ENCODE measurements at places on chromosomes 1 and 21. TPM values are rescaled to one million over a fixed set of nuclear protein-coding genes. Genes with fewer than 3 reads are reported as not detected.

The UBXN10 gene
- not detected for total RNA-seq

DNA sequence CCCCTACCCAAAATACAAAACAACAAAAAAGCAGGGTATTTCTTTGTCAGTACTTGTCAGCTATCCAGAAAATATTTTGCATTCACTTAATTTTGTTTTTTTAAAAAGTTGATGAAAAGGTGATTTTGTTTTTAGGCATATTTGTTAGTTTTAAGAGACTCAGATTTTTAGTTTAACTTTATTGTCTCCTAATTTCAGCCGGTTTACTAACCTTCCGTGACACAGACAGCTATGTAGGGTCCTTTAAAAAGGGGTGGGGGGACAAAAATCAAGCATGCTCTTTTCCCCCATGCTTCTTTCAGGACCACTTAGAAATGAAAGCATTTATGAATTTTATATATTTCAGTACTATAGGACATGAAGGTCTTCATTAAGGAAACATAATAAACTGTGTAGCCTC lies 1.6 kb downstream of the PBX1 start:
- peak overlapping the region; percentile 99 for H3K4me3 ChIP-seq
- peaks cover 48% of the 10 kb centered on the region for H3K4me1 ChIP-seq
- peaks cover 13% of the 10 kb centered on the region for H3K36me3 ChIP-seq
- DNase-seq = no peak
- peak overlapping the region; percentile 92 for H3K27ac ChIP-seq

DNA sequence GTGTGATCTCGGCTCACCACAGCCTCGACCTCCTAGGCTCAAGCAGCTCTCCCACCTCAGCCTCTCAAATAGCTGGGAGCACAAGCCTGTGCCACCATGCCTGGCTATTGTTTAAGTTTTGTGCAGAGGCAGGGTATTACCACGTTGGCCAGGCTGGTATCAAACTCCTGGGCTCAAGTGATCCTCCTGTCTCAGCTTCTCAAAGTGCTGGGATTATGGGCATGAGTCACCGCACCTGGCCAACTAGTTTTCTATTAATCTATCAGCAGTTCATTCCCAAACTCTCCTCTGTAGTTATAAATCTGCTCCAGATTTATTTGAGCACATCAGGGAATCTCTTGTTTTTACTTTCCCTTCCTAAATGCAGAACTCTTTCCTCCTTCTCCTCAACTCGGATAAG lies 443.8 kb downstream of the PRDM2 start:
- H3K4me1 ChIP-seq = no peaks in the 10 kb centered on the region
- DNase-seq = no peak
- H3K36me3 ChIP-seq = no peaks in the 10 kb centered on the region
- H3K27ac ChIP-seq = no peak overlapping the region
- H3K4me3 ChIP-seq = no peak overlapping the region

DNA sequence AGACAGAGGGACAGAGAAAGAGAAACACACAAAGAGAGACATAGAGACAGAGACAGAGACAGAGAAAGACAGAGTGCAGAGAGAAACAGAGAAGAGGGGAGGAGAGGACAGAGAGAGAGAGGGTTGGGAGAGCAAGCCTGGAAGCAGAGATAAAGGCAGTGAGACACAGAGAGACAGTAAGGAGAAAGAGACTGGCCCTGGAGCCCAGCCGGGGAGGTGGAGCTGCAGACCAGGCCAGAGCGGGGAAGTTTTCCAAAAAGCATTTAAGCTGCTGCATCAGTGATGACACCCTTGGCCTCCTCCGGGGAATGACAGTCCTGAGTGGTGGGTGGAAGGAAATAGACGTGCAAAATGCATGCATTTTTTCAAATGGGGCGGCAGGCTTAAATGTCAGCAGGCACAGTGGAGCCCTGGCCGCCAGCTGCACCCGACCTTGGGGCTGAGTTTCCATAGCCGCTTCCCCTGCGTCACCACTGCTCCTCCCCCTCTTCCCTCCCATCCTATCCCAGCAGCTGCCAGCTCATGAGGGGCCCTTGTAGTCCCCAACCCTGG lies 95.4 kb upstream of the KLHDC7A start:
- no peak for DNase-seq
- H3K27ac ChIP-seq = no peak overlapping the region
- no peaks in the 10 kb centered on the region for H3K27me3 ChIP-seq
- no peaks in the 10 kb centered on the region for H3K4me1 ChIP-seq

DNA sequence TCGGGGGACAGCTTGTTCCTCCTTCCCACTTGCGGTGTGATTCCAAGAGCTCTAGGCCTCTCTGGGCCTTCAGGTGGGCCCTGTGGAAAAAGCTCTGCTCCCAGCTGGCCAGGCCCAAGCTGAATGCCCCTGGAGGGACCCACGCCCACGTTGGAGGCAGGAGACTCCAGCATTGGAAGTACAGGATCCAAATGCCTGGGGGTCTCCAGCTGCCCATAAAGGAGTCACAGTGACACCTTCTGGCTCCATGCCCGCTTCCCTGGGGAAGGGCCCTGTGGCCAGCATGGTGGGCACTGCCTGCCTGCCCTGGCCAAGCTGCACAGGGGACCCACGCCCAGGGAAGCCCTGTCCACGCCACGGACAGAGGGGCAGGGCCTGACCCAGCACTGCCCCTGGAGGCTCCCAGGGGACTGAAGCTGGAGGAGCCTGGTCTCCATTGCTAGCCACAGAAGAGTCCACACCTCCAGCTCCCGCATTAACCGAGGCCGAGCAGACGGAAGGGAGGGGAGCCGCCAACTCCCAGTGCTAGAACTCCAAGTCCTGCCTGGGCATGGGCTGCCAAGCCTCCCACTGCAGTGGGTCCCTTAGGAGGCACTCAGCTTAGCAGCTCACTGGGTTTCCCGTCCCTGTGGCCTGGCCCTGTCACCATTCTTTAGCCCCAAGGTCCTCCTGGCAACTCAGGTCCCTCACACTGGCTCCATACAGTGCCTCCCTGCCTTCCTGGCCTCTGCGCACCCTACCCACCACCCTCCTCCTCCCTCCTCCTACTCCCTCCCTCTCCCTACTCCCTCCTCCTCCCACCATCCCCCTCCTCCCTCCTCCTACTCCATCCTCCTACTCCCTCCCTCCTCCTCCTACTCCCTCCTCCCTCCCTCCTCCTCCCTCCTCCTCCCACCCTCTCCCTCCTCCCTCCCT lies 41.9 kb downstream of the WNT9A start:
- DNase-seq = no peak
- H3K36me3 ChIP-seq = no peaks in the 10 kb centered on the region
- no peaks in the 10 kb centered on the region for H3K4me1 ChIP-seq
- peaks cover 4% of the 10 kb centered on the region for H3K27me3 ChIP-seq
- no peak overlapping the region for H3K4me3 ChIP-seq

GRCh38 chr1:152501704-152502103 lies 8.9 kb upstream of the LCE5A start:
- H3K4me3 ChIP-seq = no peak overlapping the region
- H3K27ac ChIP-seq = peak overlapping the region; percentile 76

- H3K4me3 ChIP-seq = no peak overlapping the region
- H3K27me3 ChIP-seq = peaks cover 5% of the 10 kb centered on the region
- H3K4me1 ChIP-seq = peaks cover 23% of the 10 kb centered on the region
- no peak overlapping the region for H3K27ac ChIP-seq
- no peak for DNase-seq
Observed at GRCh38 chr1:214793708-214794107, 190.7 kb downstream of the CENPF start.

- peak; percentile 35 for DNase-seq
- peaks cover 13% of the 10 kb centered on the region for H3K4me1 ChIP-seq
- H3K36me3 ChIP-seq = no peaks in the 10 kb centered on the region
- no peak overlapping the region for H3K27ac ChIP-seq
Observed at GRCh38 chr1:6753320-6754140, 31.7 kb upstream of the CAMTA1 start.

DNA sequence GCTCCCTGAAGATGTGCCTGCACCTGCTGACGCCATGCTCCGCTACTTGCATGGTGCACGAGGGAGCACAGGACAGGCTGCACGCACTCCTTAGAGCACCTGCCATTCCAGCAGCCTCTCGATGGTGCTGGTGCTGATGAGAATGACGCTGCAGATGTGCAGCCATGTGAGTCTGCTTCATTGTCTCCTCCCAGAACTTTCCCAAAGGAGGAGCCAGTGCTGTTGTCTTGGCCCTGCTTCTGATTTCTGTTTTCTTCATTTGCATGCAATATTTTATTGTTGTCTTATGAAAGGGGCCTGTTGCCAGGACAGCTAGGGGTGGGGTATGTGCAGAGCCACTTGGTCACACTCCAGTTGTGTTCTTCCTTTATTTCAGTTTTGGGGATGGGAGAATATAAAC lies 70.1 kb downstream of the PCBP3 start:
- H3K36me3 ChIP-seq = no peaks in the 10 kb centered on the region
- H3K27ac ChIP-seq = no peak overlapping the region
- no peak for DNase-seq
- H3K27me3 ChIP-seq = peaks cover 27% of the 10 kb centered on the region

GRCh38 chr1:44131411-44131810 lies 10.0 kb downstream of the KLF18 start:
- H3K27me3 ChIP-seq = peaks cover 40% of the 10 kb centered on the region
- H3K4me3 ChIP-seq = no peak overlapping the region

DNA sequence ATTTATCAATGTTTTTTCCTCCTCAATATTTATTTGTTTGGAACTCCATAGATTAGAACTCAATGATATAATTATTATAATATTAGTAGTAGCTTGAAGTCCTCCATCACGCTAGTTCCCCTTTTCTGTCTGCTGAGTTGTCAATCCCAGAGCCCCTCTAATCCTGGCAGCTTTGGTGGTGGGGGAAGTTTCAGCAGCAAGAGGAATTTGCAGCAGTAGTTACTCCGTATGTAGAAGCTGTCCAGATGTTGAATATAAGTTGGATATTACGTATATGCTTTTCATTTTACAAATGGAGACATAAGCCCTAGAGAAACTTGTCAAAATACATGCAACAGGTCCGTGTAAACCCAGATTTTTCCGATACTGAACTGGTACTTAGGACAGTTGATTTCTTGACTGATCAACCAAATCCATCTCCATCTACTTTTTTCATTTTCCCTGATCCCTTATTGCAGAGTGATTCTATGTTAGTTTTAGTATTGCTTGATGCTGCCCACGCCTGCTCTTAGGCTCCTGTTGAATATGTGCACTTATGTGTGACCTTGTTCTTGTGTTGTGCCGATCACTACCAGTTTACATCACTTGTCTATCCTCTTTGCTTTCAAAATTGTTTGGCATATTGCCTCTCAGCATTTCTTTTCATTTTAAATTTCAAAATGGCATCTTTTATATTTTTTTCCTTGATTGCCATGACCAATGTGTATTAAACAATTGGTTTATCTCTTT lies 28.1 kb downstream of the SMAP2 start:
- H3K4me3 ChIP-seq = no peak overlapping the region
- H3K36me3 ChIP-seq = no peaks in the 10 kb centered on the region
- no peaks in the 10 kb centered on the region for H3K27me3 ChIP-seq
- H3K4me1 ChIP-seq = peaks cover 12% of the 10 kb centered on the region
- DNase-seq = no peak

- H3K36me3 ChIP-seq = peaks cover 5% of the 10 kb centered on the region
- peaks cover 12% of the 10 kb centered on the region for H3K27me3 ChIP-seq
- no peak overlapping the region for H3K27ac ChIP-seq
- DNase-seq = no peak
Observed at GRCh38 chr1:111332190-111332589, 41.5 kb downstream of the CHIA start.

DNA sequence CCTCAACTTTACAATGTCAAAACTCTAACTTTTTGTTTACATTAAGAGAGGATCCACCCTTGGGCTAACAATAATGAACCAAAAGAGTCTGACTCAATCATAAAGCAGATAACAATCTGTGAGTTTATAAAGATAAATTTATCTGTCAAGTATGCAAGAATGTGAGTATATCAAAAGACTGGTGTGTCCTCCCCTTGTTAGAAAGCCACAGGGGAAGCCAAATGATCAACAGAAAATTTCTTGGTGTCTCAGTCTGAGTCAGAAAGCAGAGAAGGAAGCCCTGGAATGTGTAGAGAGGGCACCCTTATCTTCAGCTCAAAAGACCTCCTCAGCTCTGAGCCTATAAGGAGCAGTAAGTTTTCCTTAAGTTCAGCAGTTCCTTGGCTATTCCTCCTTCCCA lies 13.9 kb upstream of the PDIK1L start:
- H3K4me3 ChIP-seq = peak overlapping the region; percentile 6
- no peak overlapping the region for H3K27ac ChIP-seq
- peak; percentile 81 for DNase-seq
- H3K27me3 ChIP-seq = peaks cover 21% of the 10 kb centered on the region
- H3K4me1 ChIP-seq = peaks cover 41% of the 10 kb centered on the region
- H3K36me3 ChIP-seq = no peaks in the 10 kb centered on the region

GRCh38 chr1:86504137-86504479 lies 35.4 kb downstream of the CLCA1 start:
- H3K27me3 ChIP-seq = no peaks in the 10 kb centered on the region
- H3K36me3 ChIP-seq = no peaks in the 10 kb centered on the region
- DNase-seq = no peak
- H3K27ac ChIP-seq = no peak overlapping the region
- H3K4me1 ChIP-seq = peaks cover 37% of the 10 kb centered on the region

DNA sequence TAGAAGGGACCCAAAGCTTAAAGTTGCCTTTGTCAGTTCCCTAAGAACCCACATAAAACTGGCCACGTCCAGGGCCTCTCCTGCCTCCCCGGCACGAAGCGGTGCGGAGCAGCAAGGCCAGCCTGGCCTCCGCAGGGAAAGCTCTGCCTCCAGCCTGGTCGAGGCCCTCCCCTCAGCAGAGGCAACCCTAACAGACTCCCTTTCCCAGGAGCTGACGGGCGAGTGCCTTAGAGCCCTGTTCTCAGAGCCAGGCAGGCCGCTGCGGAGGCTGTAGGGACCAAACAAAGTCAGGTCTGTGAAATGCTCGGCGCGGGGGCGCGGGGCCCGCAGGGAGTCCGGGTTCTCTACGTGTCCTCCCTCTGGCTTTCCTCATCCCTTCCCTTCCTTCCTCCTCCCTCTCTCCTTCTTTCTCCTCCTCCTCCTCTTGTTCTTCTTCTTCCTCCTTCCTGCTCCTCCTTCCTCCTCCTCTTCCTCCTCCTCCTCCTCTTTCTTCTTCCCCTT lies 40.7 kb downstream of the RIPK4 start:
- H3K4me3 ChIP-seq = no peak overlapping the region
- H3K4me1 ChIP-seq = peaks cover 15% of the 10 kb centered on the region
- no peak overlapping the region for H3K27ac ChIP-seq
- peaks cover 7% of the 10 kb centered on the region for H3K27me3 ChIP-seq

- no peak for DNase-seq
- H3K4me3 ChIP-seq = no peak overlapping the region
- H3K4me1 ChIP-seq = peaks cover 7% of the 10 kb centered on the region
- peaks cover 8% of the 10 kb centered on the region for H3K36me3 ChIP-seq
- no peak overlapping the region for H3K27ac ChIP-seq
Observed at GRCh38 chr1:85806236-85806965, 98.2 kb upstream of the ZNHIT6 start.

The NPHS2 gene
- not detected for total RNA-seq

Measured in HFFc6 (cell line).